ENCODE measurements at places on chromosomes 2 and 18. TPM values are rescaled to one million over a fixed set of nuclear protein-coding genes. Genes with fewer than 3 reads are reported as not detected.

Gene ASXL3
- total RNA-seq = 0.76 TPM

Gene C2orf66
- under 0.01 TPM for total RNA-seq

Gene SP110
- total RNA-seq = 1.8 TPM

Gene IL18R1
- total RNA-seq = 0.25 TPM

Gene LIPG
- 1.3 TPM for total RNA-seq

Gene ZSWIM2
- under 0.01 TPM for total RNA-seq

Gene RGPD3
- 0.13 TPM for total RNA-seq

Gene SLC30A3
- total RNA-seq = 6.3 TPM

Gene LGALSL
- 3.8 TPM for total RNA-seq

Gene INPP5D
- total RNA-seq = 29.4 TPM

Data from dermis microvascular lymphatic vessel endothelial cell (primary cell).